ENCODE measurements at places on chromosomes 4 and X. TPM values are rescaled to one million over a fixed set of nuclear protein-coding genes. Genes with fewer than 3 reads are reported as not detected.

MAPK10 gene
- 6.8 TPM for polyA plus RNA-seq

ARHGEF6 gene
- polyA plus RNA-seq: 0.18 TPM

JAKMIP1 gene
- polyA plus RNA-seq: not detected

SORCS2 gene
- polyA plus RNA-seq: 0.01 TPM

AWAT2 gene
- polyA plus RNA-seq: not detected

F11 gene
- not detected for polyA plus RNA-seq

COL25A1 gene
- not detected for polyA plus RNA-seq

CRMP1 gene
- 0.03 TPM for polyA plus RNA-seq

RNF150 gene
- 0.09 TPM for polyA plus RNA-seq

GRCh38 chrX:37787423-37787869 lies 7.6 kb downstream of the CYBB start:
- DNase-seq: no peak
- H3K4me3 ChIP-seq: no peak overlapping the region
- no peaks in the 10 kb centered on the region for H3K36me3 ChIP-seq
- no peak overlapping the region for H3K27ac ChIP-seq
- no peaks in the 10 kb centered on the region for H3K4me1 ChIP-seq

DNA sequence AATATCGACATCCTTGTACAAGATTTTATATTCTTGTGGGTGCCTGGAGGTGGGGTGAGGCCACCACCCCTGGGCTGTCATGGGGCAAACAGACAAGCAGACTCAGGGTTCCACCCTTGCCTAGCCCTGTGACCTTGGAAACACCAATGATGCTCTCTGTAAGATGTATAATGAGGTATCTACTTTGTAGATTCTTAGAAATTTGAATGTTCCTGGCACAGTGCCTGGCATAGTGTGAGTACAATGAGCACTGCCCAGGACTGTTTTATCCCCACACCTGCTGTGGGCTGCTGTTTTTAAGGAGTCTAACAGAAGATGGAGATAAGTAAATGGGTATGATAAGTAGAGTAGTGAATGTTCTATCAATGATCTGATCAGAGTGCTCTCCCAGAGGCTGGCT lies 3.1 kb downstream of the ZNF518B start:
- DNase-seq: no peak
- peaks cover 14% of the 10 kb centered on the region for H3K36me3 ChIP-seq
- peaks cover 14% of the 10 kb centered on the region for H3K4me1 ChIP-seq
- H3K27ac ChIP-seq: no peak overlapping the region

- no peaks in the 10 kb centered on the region for H3K4me1 ChIP-seq
- H3K4me3 ChIP-seq: no peak overlapping the region
- no peaks in the 10 kb centered on the region for H3K27me3 ChIP-seq
- no peak for DNase-seq
- H3K27ac ChIP-seq: no peak overlapping the region
These were observed 30.2 kb downstream of the PPP2R3B start for GRCh38 chrX:356385-357034.

DNA sequence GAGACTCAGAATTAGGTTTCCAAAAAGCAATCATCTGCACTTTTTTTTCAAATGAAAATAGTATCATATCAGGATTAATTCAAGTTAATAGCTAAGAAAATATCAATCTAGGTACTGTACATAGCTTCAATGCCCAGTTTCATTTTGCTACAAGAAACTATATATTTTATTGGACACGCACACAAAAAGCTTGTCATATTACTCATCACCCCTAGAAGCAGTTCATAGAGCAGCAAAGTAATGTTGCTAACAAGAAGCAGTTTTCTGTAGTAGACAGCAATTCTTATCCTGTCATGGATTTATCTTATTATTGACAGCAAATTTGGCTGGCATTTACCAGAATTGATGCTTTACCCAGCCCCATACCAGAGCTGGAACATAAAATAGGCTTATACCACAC lies 52.3 kb upstream of the LSM6 start:
- H3K27ac ChIP-seq: no peak overlapping the region
- no peaks in the 10 kb centered on the region for H3K27me3 ChIP-seq
- no peak for DNase-seq
- no peak overlapping the region for H3K4me3 ChIP-seq

- no peaks in the 10 kb centered on the region for H3K27me3 ChIP-seq
- H3K4me3 ChIP-seq: no peak overlapping the region
- no peaks in the 10 kb centered on the region for H3K36me3 ChIP-seq
- H3K27ac ChIP-seq: no peak overlapping the region
- H3K4me1 ChIP-seq: no peaks in the 10 kb centered on the region
These were observed 907.1 kb downstream of the RPA4 start for GRCh38 chrX:97790850-97791249.

DNA sequence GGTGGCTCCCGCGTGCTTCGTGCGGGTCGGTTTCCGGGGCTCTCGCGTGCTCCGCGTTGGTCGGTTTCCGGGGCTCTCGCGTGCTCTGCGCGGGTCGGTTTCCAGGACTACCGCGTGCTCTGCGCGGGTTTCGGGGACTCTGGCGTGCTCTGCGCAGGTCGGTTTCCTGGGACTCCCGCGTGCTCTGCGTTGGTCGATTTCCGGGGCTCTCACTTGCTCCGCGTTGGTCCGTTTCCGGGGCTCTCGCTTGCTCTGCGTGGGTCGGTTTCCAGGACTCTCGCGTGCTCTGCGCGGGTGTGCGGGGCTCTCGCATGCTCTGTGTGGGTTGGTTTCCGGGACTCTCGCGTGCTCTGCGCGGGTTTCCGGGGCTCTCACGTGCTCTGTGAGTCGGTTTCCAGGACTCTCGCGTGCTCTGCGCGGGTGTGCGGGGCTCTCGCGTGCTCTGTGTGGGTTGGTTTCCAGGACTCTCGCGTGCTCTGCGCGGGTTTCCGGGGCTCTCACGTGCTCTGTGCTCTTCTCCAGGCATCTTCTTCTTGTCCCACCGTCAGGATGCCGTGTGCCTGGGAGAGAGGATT lies 109.9 kb upstream of the LRPAP1 start:
- no peaks in the 10 kb centered on the region for H3K27me3 ChIP-seq
- no peak overlapping the region for H3K27ac ChIP-seq
- no peak for DNase-seq
- H3K4me3 ChIP-seq: no peak overlapping the region
- H3K4me1 ChIP-seq: no peaks in the 10 kb centered on the region
- H3K36me3 ChIP-seq: no peaks in the 10 kb centered on the region

- no peak overlapping the region for H3K4me3 ChIP-seq
- DNase-seq: no peak
- no peaks in the 10 kb centered on the region for H3K27me3 ChIP-seq
- H3K27ac ChIP-seq: no peak overlapping the region
These were observed 146.7 kb upstream of the PSAPL1 start for GRCh38 chr4:7581477-7581876.

DNA sequence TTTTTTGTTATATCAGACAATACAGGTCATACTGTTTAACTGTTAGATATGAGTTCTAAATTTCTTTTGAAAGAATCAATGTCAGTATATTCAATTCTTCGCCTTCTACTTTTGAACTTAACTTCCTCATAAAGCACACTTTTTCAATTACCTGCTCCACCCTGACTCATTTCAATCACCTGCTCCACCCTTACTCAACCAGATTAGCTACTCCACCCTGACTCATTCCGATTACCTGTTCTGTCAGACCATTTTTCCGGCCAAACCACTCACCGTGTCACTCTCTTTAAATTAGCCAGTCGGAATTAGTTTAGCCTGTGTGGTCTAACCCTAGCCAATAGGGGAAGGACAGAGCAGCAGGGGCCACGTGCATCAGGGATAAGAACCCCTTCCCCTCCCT lies 751.8 kb upstream of the POU3F4 start:
- DNase-seq: no peak
- H3K4me3 ChIP-seq: no peak overlapping the region
- no peaks in the 10 kb centered on the region for H3K27me3 ChIP-seq

DNA sequence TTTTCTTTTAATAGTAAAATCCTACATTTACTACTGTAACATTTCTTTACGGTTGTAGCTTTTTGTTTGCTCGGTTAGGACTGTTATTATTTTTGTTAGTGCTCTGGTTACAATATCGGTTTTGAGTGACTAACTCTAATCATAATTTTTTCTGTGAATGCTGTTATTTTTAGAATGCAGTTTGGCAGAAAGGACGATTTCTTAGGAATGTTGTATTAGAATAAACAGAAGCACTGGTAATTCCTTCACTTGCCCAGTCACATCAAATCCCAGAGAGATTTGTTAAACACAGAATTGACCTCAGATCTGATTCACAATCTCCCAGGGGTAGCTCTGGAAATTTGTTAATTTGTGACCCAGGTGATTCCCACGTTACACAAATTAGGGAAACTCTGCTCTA lies 21.7 kb downstream of the DDIT4L start:
- H3K4me1 ChIP-seq: no peaks in the 10 kb centered on the region
- no peaks in the 10 kb centered on the region for H3K36me3 ChIP-seq
- H3K27me3 ChIP-seq: no peaks in the 10 kb centered on the region
- no peak overlapping the region for H3K27ac ChIP-seq

GRCh38 chr4:18227880-18228279 lies 206.3 kb upstream of the LCORL start:
- H3K4me3 ChIP-seq: no peak overlapping the region
- no peaks in the 10 kb centered on the region for H3K27me3 ChIP-seq
- no peak overlapping the region for H3K27ac ChIP-seq

DNA sequence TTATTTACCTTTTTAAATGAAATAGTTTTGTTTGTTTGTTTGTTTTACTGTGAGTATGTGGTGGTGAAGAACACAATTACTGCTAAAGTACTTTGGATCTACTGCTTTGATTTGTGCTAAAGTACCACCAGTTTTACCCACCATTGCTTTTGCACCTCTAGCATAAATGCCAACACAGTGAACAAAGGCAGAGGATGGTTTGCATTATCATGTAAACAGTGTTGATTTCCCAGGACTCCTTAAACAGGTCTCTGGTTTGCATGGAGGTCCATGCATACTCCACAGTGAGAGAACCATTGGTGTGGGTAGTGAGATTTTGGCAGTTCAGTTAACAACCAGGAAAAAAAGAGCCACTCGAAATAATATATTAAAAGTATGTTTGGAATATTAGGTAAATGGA lies 11.0 kb downstream of the FAT4 start:
- H3K27ac ChIP-seq: no peak overlapping the region
- H3K4me1 ChIP-seq: peaks cover 16% of the 10 kb centered on the region
- no peak for DNase-seq
- no peaks in the 10 kb centered on the region for H3K36me3 ChIP-seq
- no peaks in the 10 kb centered on the region for H3K27me3 ChIP-seq
- no peak overlapping the region for H3K4me3 ChIP-seq

DNA sequence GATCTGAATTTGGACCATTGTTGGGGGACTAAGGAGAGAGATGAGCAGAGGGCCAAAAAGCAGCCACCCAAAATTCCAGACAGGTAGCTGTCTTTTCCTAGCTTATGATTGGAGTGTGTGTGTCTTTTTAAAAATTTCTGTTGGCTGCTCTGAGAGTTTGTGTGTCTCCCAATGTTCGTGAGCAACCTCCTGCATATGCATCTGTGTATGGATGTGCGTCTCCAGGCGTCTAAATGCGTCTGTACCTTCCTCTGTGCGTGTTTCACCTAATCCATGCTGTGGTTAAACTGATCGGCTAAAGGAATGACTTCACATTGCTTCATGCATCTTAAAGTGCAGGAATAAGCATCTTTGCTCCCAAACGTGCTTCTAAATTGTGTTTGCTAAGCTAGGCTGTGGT lies 65.5 kb upstream of the LAS1L start:
- DNase-seq: no peak
- no peak overlapping the region for H3K27ac ChIP-seq
- no peak overlapping the region for H3K4me3 ChIP-seq
- no peaks in the 10 kb centered on the region for H3K27me3 ChIP-seq
- H3K36me3 ChIP-seq: no peaks in the 10 kb centered on the region
